ENCODE measurements at places on chromosomes 11 and 22. TPM values are rescaled to one million over a fixed set of nuclear protein-coding genes. Genes with fewer than 3 reads are reported as not detected.

SLC22A25 gene
- not detected for total RNA-seq

GRCh38 chr11:62676698-62677097 lies 2.2 kb downstream of the UBXN1 start:
- no peak for DNase-seq

DNA sequence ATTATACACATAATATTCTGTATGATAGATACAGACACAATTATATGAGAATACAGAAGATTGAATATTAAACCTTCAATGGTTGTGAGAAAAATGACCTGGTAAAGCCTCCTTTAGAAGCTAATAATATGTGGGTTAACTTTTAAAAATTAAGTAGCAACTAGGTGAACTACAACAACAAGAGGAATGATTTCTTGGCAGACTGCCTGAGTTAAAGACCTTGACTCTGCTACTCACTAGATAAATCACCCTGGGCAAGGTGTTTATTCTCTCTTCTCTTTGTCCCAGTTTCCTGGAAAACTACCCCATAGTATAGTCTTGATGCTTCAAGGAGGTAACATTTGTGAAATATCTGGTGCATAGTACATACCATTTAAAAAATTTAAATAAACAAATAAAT lies 519.6 kb upstream of the TENM4 start:
- DNase-seq: no peak

DNA sequence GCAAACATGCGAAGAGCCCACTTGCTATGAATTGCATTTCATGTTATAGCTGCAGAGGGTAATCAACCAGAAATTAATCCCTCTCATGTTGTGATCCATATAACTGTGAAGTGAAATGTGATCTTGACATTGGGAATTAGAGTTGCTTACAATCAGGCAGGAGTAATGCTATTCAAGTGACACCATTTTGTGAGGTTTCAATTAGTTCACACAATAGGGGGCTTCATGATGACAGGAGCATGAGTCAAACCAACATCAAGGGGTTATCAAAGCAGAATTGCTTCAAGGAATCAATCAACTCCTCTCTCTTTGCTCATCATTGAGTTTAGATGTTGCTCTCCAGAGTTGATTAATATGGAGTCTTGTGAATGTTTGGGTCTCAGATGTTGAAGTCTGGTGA lies 1585.2 kb upstream of the TENM4 start:
- no peak for DNase-seq

GRCh38 chr22:27839057-27839660 lies 37.6 kb upstream of the MN1 start:
- no peak for DNase-seq

GRCh38 chr11:132604431-132604830 lies 927.9 kb downstream of the OPCML start:
- no peak for DNase-seq

DNA sequence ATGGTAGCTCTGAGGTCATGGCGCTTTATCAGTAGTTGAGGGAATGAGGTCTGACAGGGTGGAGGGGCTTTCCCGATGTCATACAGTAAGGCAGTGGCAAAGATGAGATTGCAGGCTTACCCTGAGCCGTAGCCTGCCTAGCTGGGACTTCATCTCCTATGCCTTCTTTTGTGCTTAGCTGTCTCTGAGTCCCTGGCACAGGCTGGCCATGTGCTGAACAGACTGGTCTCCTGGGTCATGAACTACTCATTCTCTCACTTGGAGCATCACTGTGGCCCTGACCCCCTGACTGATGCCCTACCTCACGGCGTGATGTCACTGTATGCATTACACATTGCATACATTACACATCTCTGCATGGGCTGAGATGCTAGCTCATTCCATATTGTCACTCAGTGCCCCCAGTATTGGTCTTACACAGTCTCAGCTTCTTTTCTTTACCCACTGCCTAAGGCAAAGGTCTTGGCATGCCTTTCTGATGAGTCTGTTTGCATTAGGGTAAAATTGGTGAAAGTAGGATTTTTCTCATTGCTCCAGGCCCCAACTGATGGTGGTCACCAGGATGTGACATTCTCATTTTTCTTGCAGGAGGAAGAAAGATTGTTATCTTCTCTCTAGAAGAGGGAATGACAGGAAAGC lies 389.4 kb upstream of the CADM1 start:
- no peak for DNase-seq

GRCh38 chr22:29300807-29301601 lies 5.4 kb upstream of the GAS2L1 start:
- DNase-seq: no peak

DNA sequence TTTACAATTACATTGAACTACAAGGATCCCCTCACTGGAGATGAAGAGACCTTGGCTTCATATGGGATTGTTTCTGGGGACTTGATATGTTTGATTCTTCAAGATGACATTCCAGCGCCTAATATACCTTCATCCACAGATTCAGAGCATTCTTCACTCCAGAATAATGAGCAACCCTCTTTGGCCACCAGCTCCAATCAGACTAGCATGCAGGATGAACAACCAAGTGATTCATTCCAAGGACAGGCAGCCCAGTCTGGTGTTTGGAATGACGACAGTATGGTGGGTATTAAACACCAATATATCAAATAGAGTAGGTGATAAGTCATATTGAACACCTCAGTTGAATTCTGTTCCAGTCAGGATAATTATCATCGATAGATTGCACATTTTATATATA lies 4.4 kb downstream of the FBXO7 start:
- DNase-seq: no peak

KCTD17 gene
- 14.3 TPM for total RNA-seq

- DNase-seq: no peak
These were observed at the start of gene CNTF for GRCh38 chr11:58622344-58622743. Gene CNTF, plus strand, starts transcription at chr11:58622665. Its CDS starts 88 bp downstream, at chr11:58622753.

MCHR1 gene
- total RNA-seq: 0.36 TPM

SLC22A8 gene
- total RNA-seq: not detected

All from left ventricle myocardium inferior (tissue), 1 donor.